Right lobe of liver (tissue), 6 donors: ENCODE measurements at places on chromosomes 16 and 17.

DNA sequence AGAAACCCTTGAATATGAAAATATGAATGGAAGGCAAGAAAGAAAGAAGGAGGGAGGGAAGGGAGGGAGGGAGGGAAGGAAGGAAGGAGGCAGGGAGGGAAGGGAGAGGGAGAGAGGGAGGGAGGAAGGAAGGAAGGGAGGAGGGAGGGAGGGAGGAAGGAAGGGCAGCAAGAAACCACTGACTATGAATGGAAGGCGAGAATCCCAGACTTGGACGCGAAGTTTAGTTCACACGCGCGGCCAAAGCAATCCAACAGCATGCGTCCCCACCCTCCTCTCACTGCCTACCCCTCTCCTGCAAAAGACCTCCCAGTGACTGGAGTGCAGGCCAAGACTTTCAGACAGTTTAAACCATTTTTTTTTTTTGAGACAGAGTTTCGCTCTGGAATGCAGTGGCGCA lies 7.9 kb upstream of the SMARCD2 start:
- no peak for DNase-seq

DNA sequence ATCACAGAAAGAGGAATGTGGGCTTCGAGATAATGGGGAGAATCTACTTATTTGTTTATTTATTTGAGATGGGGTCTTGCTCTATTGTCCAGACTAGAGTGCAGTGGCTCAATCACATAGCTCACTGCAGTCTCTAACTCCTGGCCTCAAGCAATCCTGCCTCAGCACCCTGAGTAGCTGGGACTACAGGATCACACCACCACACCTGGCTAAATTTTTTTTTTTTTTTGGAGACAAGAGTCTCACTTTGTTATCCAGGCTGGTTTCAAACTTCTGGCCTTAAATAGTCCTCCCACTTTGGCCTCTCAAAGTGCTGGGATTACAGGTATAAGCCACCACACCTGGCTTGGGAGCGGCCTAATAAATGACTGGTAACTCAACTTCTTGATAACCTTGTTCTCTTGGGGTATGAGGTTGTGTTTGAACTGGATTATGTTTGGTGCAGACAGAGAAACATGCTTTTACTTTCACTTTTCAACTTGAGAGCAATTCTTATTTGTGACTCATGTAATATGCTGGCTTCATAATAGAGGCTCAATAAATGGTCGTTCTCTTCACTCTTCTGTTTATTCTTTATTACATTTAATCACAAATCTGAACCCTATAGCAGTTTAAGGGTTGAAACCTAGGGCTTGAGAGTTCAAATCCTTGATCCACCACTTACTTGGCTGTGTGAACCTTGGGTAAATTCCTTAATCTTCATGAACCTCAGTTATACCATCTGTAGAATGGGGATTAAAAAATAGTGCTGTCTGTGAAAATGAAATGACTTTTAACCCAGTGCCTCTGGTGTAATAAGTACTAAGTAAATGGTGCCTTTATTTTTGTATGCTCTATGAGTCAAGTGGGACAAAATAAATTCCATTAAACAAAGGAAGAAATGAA lies 129.1 kb upstream of the HS3ST2 start:
- no peak for DNase-seq

- DNase-seq, result peak; percentile 31
These were observed 14.2 kb upstream of the ST6GALNAC2 start for GRCh38 chr17:76599694-76600460.

DNA sequence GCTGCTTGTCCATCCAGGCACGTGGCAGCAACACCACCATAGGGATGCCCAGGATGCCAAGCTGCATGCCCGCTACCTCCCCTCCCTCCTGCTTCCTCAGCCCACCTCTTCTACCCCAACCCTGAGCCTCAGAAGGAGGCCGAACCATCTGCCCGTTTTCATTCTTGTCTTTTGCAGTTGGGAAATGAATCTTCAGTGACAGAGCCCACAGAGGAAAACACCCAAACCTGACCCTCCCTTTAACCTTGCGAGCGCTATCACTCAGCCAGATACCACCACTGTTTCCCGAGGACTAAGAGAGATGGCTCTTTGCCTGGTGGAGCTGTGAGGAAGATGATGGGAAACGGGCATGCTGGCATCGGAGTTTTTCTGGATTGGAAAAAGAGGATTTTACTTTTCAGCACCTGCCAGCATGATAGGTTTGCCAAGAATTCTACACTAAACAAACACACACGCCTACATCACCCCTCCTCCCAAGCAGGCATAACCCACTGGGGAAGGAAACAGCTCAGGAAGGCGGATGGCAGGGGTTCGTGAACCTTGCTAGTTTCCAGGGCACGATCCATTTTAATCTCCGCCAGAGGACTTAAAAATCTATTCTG lies 457.4 kb downstream of the SLC39A11 start:
- no peak for DNase-seq

DNA sequence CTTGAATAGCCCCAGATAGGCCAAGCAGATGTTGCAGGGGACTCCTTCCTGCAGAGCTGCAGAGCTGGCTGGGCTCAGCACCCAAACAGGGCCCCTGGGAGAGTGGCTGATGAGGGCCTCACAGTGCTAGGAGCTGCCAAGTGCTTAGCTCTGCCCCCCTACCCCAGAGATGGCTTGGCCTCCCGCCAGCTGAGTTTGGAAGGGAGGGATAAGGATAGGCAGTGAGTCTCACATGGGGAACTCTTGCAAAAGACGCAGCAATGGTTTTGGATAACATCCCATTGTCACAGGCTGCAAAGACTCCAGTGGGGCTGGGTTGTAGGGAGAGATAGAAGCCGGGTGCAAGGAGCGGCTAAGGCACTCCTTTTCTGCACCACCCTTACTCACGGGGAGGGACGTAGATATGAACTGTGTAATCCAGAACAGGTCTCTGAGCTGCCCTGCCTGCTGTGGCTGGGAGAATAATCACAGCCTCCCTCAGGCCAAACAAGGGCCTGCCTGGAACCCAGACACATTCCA lies 52.9 kb upstream of the MAF start:
- peak; percentile 23 for DNase-seq

DNA sequence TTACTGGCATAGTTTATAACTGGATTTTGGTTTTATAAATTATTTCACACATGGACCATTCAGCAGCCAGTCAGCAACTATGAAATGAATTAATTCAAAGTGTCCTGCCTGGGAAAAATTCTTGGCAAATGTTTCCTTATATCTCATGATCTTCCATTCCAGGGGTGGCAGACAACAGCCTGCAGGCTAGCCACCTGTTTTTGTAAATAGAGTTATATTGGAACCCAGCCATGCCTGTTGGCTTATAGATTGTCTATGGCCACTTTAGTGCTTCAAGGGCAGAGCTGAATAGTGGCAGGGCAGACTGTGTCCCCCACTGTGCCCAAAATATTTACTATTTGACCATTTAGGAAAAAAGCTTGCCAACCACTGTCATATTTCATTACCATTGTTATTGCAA lies 613.7 kb downstream of the TMEM114 start:
- DNase-seq, result no peak

DNA sequence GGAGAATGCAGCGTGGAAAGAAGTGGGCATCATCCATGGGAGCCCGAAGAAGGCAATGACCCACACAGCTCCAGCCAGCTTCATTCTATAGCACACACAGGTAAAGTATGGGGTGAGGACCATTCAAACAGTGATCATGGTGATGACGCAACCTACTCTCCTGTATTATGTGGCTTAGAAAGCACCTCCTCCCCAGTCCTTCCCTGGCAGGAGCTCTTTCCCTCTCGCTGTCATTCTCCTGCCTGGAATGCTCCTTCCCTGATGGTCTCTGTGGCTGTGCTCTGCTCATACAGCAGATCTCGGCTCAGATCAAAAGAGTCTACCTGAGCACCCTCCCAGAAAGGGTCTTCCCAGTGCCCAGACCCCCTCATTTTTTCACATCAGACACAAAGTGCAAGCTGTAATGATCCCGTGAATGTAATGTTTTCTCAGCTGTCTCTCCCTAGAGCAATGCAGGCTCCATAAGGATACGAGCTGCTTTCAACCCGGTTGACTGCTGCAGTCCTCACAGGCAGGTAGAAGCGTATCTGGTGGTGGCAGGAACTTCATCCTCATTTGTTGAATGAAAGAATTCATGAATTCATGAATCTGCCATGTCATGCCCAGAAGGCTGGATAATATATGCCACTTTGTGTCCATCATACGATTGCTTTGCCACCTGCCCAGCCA lies 248.8 kb downstream of the HS3ST3A1 start:
- DNase-seq, result no peak

DNA sequence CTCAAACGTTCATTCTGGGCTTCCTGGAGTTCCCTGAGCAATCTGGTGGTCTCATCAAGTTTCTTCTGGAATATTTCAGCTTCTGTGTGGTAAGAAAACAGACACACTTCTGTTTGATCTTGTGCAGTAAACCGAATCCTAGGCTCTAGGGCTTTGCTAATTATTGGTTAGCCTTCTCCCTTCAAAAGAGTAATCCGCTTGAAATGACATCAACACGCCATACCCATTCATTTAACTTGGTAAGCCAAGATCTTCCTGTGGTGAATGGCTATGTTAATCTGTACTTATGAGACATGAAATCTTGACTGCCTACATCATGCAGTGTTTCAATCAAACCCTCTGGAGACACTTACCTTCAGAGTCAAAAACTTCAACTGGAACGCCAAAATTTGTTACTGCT lies 48.5 kb downstream of the BRD7 start:
- DNase-seq, result no peak

DNA sequence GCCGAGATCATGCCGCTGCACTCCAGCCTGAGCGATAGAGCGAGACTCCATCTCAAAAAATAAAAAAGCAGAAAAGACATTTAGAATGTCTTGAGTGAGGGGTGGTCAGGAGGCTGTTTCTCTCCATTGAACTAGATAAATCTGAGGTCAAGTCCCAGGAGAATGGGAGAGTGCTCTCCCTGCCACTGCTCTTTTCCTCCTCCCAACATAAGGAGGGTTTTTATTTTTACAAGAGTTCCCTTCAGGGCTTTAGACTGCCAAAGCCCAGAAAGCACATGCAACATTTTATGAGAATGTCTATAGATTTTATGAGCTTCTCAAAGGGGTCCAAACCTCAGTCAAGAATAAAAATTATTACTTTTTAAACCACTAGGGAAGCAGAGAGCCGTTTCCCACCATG lies 1.6 kb downstream of the RND2 start:
- no peak for DNase-seq

- peak; percentile 57 for DNase-seq
These were observed 57.8 kb upstream of the TEX2 start for GRCh38 chr17:64320613-64321553.

GRCh38 chr17:44546671-44547606 lies 10.3 kb upstream of the FZD2 start:
- no peak for DNase-seq

GRCh38 chr17:43663383-43663782 lies 1.7 kb upstream of the MEOX1 start:
- DNase-seq, result no peak

DNA sequence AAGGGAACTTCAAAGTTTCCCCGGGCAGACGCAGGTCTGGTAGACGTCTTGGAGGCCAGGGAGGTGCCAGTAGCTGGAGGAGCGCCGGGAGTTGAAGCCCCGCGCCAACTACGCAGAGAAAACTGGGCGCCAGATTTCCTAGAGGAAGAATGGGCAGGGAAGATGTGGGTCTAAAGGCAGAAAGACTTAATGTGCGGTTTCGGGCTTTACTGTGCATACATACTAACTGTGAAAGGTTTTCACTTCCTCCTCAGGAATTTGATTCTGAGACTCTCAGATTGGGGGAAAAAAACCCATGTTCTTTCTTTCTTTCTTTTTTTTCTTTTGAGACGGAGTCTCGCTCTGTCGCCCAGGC lies 331 bp upstream of the ZNF287 start:
- DNase-seq, result no peak

DNA sequence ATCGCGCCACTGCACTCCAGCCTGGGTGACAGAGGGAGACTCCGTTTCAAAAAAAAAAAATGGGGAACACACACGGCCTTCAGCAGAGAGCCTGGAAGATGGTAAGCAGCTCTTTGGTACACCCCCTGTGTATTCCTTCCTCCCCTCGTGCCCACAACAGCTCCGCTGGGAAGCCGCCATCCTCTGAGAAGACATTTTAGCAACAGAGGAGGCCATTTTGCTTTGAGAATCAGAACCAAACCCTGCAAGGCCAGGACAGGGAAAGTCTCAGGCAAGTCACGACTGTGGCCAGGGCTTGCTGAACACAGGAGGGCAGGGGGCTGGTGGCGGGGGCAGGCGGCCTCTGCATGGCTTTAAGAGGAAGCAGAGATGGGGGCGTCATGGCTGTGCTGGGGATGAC lies 45.7 kb downstream of the SOCS1 start:
- DNase-seq, result no peak

DNA sequence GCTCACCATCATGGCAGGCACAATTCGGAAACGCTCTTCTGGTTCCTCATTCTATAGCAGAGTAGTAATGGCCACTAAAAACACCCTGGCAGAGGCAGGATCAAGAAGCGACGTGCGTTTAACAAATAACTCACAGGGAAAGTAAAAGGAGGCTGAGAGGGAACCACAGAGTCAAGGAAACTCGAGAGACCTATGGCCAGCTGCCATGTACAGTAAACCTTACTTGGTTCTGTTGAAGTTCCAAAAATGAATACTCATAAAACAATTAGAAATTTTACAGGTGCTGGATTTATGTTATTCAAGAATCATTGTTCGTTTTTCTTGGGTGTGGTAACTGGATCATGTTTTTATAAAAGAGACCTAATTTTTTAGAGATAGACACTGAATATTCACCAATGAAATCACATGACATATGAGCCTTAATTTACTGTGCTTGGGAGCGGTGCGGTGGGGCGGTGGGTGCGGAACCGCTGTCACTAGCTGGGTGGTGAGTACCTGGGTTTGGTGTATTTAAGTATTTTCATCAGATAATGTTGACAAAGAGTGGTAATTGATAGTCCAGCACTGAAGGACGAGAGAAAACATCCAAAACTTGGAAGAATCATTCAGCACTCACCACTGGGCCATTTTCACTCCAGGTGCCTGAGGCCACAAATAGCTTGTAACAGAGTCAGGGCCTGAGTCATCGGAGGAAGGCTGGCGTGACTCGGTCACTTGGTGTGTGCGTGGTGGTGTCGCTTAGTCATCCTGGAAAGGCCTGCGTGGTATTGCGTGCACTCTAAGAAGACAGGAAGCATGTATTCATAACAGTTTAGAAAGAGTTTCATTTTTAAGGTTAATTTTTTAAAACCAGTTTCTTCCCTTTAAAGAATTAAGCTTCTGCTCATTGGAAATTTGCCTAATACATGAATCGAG lies 135.4 kb upstream of the CHMP6 start:
- peak; percentile 24 for DNase-seq

GRCh38 chr16:1919327-1919998 lies 1.2 kb upstream of the HS3ST6 start:
- no peak for DNase-seq

- peak; percentile 96 for DNase-seq
These were observed 29.9 kb downstream of the PEMT start for GRCh38 chr17:17561408-17562145.
